Ovary (tissue), 10 donors: ENCODE measurements at places on chromosomes 4 and X. TPM values are rescaled to one million over a fixed set of nuclear protein-coding genes. Genes with fewer than 3 reads are reported as not detected.
A peak's percentile ranks its signal among the peaks of the same experiment; 100 is the strongest.

DNA sequence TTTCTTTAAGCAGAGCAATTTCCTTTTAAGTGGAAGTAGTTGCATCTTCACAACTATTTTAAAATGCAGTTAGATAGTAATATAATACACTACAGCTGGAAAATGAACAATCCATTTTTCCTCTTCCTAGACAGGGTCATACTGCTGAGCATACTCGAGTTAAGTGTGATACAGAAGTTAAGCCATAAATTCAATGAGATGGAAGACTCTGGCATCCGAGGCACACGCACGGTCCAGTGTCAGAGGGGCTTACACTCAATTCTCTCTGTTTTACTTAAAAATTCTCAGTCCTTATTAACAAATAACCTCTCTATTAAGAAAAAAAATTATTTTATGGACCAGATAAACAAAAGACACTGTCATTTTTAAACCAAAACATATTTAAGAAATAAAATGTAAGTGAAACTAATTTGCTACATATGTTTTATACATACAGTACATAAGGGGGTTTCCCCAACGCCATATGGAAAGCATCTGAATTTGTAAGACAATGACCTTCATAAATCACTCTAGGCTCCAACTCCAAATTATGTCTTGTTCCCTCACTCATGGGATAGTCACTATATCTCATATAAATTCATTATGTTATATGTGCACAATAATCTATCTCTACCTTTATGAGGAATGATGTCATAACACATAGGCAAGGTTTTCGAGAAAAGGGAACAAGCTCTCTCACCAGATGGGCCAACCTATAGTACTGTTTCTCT lies 315.3 kb downstream of the PAPSS1 start:
- no peak overlapping the region for H3K4me3 ChIP-seq
- DNase-seq, result no peak
- H3K4me1 ChIP-seq, result no peaks in the 10 kb centered on the region
- H3K27ac ChIP-seq, result no peak overlapping the region
- no peaks in the 10 kb centered on the region for H3K36me3 ChIP-seq
- H3K27me3 ChIP-seq, result no peaks in the 10 kb centered on the region

DNA sequence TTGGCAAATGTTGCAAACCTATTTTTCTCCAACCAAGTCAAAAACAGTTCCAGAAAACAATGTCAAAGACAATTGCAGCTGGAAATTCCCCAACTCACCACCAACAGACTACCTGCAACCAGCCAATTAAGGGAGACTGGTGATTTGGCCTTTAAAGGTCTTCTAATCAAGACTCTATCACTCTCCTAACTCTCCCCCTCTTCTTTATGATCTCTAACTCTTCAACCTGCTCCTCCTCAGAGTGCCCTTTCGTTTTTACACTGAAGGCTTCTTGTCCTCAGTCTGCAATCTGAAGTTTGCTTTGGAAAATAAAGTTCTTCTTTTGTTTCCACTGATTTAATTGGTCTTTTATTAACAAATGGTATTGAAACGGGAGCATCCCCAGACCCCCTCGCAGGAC lies 203.9 kb downstream of the TECRL start:
- no peaks in the 10 kb centered on the region for H3K4me1 ChIP-seq
- no peak for DNase-seq
- no peaks in the 10 kb centered on the region for H3K27me3 ChIP-seq
- no peaks in the 10 kb centered on the region for H3K36me3 ChIP-seq
- H3K4me3 ChIP-seq, result no peak overlapping the region

DNA sequence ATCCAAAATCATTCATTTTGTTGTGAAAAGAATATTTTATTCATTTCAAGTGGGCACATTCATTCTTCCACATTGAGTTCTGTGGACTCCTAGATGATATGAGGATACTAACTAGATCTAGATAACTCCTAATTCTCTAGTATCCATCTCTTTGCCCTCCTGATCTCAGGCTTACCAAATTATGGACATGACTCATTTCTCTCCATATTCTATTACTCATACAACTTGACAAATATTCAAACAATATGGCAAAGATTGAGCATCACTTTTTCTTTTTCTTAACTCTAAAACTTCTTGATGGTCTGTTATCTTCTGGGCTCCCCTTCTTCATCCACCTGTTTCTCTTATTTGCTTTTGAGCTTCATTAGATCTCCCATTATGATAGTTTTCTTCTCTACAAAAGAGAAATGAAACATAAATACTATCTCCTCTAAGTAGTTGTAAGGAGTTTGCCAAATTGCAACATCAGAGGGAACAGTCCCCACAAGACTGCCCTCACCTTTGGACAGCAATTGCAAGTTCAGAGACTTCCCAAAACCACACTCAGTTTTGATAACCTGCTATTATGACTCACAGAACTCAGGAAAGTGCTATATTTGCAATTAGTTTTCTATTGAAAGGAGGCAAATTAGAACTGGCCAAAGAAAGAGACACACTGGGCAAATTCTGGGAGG lies 422.9 kb downstream of the SPRY1 start:
- H3K4me3 ChIP-seq, result no peak overlapping the region
- DNase-seq, result no peak
- no peaks in the 10 kb centered on the region for H3K36me3 ChIP-seq
- H3K4me1 ChIP-seq, result no peaks in the 10 kb centered on the region
- H3K27ac ChIP-seq, result no peak overlapping the region
- H3K27me3 ChIP-seq, result no peaks in the 10 kb centered on the region

- H3K27ac ChIP-seq, result no peak overlapping the region
- no peaks in the 10 kb centered on the region for H3K4me1 ChIP-seq
These were observed 87.7 kb upstream of the MAGEA4 start for GRCh38 chrX:151825007-151825406.

DNA sequence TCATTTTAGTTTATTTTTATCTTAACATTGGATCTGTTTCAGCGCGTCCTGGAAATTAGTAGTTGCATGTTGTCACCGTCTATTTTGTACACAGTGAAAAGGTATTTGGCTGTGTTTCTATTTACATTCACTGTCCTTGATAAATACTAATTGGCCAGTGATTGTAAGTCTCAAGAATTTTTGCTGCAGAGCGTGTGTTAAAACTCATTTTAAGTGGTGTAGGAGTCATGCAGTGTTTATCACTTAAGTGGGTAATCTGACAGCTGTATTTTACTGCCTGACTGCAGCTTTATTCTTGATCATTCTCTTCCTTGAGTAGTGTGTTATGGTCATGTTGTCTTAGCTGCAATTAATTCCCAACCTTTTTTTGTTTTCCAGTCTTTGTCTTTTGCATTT lies 9.8 kb downstream of the GUCY1A1 start:
- H3K36me3 ChIP-seq, result no peaks in the 10 kb centered on the region
- no peak overlapping the region for H3K4me3 ChIP-seq
- no peaks in the 10 kb centered on the region for H3K27me3 ChIP-seq
- no peak overlapping the region for H3K27ac ChIP-seq

GRCh38 chrX:53262918-53263394 lies 18.4 kb downstream of the IQSEC2 start:
- no peaks in the 10 kb centered on the region for H3K27me3 ChIP-seq
- H3K27ac ChIP-seq, result no peak overlapping the region
- no peak for DNase-seq

- H3K4me3 ChIP-seq, result no peak overlapping the region
- no peaks in the 10 kb centered on the region for H3K36me3 ChIP-seq
- H3K27ac ChIP-seq, result no peak overlapping the region
- H3K4me1 ChIP-seq, result no peaks in the 10 kb centered on the region
These were observed 232.9 kb downstream of the ARAP2 start for GRCh38 chr4:36011381-36011780.

- H3K4me1 ChIP-seq, result no peaks in the 10 kb centered on the region
- DNase-seq, result no peak
- H3K27me3 ChIP-seq, result no peaks in the 10 kb centered on the region
- H3K4me3 ChIP-seq, result no peak overlapping the region
- H3K36me3 ChIP-seq, result no peaks in the 10 kb centered on the region
These were observed 92.3 kb upstream of the LEF1 start for GRCh38 chr4:108261026-108261425.

DNA sequence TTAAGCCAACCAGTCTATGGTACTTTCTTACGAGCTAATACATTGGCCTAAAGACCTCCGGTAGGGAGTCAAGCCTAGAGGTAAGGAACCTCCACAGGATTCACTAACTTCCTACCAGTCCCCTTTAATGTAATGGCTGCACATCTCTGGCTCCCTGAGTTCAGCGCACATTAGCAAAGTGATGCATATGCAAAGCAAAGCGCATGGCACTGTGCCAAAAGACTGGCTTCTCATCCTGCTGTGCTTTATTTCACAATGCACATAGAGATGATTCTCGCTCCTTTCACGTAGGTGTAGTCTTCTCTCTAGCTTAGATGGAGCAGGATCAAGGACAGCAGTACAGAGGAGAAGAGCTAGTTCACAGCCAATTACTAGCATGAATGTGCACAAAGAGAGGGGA lies 14.6 kb upstream of the CLTRN start:
- H3K27me3 ChIP-seq, result no peaks in the 10 kb centered on the region
- DNase-seq, result peak; percentile 46
- no peaks in the 10 kb centered on the region for H3K36me3 ChIP-seq
- H3K4me1 ChIP-seq, result peaks cover 3% of the 10 kb centered on the region
- no peak overlapping the region for H3K4me3 ChIP-seq
- no peak overlapping the region for H3K27ac ChIP-seq

DNA sequence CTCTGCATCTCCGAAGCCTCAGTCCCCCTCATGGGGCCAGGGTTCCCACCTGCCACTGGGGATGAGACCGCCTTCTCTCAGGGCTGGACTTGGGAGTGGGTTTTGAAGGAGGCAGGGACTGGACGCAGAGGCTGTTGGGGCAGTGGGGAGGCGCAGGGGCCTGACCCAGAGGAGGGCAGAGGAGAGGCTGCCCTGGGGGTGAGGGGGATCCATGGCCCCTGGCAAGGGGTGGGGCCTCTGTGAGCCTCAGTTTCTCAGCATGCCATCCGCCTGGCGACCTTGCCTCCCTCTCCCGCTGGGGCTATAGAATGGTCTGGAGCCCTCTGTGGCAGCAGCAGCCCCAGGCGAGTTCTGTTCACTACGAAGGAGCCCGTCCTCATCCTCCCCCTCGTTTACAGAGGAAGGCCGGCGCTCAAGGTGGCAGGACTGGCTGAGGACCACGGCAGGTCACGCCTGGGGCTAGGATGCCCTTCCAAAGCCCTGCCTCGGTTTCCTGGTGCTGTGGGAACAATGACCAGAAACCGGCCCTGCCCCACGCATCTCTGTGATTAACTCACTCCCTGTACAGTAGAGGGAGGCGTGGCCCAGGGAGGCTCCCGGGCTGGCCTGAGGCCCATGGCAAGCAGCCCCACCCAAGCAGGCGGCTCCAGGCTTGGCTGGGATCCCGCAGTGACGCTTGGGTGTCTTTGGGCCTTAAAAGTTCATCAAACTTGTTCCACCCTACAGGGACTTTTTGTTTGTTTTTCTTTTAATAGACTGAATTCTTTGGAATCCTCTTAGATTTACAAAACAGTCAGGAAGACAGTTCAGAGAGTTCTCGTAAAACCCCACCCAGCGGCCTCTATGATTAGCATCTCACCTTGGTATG lies 16.0 kb upstream of the SH3TC1 start:
- H3K4me3 ChIP-seq, result no peak overlapping the region
- H3K4me1 ChIP-seq, result no peaks in the 10 kb centered on the region
- no peak for DNase-seq
- no peaks in the 10 kb centered on the region for H3K27me3 ChIP-seq
- H3K27ac ChIP-seq, result no peak overlapping the region

GRCh38 chrX:65926095-65927019 lies 113.5 kb downstream of the VSIG4 start:
- no peak for DNase-seq
- H3K4me1 ChIP-seq, result no peaks in the 10 kb centered on the region
- H3K27ac ChIP-seq, result no peak overlapping the region
- H3K36me3 ChIP-seq, result no peaks in the 10 kb centered on the region
- H3K4me3 ChIP-seq, result no peak overlapping the region
- no peaks in the 10 kb centered on the region for H3K27me3 ChIP-seq

GRCh38 chrX:23372220-23372902 lies 37.7 kb downstream of the PTCHD1 start:
- H3K27me3 ChIP-seq, result no peaks in the 10 kb centered on the region
- no peaks in the 10 kb centered on the region for H3K36me3 ChIP-seq
- no peak for DNase-seq

- DNase-seq, result no peak
- no peaks in the 10 kb centered on the region for H3K36me3 ChIP-seq
- H3K4me1 ChIP-seq, result no peaks in the 10 kb centered on the region
- H3K27me3 ChIP-seq, result no peaks in the 10 kb centered on the region
- H3K4me3 ChIP-seq, result no peak overlapping the region
- no peak overlapping the region for H3K27ac ChIP-seq
These were observed 5.9 kb upstream of the GPKOW start for GRCh38 chrX:49129427-49129826.

DNA sequence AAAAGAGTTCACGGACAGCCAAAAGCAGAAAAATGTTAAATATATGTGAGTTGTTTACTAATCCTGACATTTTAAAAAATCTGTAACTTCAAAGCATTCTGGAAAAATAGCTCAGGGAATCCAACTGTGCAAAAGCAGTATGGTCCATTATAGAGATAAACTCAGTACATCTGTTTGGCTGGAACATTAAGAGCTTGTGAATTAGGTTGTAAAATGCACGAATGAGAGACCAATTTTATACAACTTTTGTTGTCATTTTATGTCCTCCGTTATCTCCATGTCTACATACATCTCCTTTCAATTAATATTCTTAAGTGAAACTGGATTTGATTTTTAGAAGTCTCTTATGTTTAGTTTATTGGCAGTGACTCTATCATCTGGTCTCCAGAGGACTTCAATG lies 367.0 kb upstream of the ATOH1 start:
- DNase-seq, result no peak
- no peaks in the 10 kb centered on the region for H3K27me3 ChIP-seq
- no peak overlapping the region for H3K4me3 ChIP-seq

DNA sequence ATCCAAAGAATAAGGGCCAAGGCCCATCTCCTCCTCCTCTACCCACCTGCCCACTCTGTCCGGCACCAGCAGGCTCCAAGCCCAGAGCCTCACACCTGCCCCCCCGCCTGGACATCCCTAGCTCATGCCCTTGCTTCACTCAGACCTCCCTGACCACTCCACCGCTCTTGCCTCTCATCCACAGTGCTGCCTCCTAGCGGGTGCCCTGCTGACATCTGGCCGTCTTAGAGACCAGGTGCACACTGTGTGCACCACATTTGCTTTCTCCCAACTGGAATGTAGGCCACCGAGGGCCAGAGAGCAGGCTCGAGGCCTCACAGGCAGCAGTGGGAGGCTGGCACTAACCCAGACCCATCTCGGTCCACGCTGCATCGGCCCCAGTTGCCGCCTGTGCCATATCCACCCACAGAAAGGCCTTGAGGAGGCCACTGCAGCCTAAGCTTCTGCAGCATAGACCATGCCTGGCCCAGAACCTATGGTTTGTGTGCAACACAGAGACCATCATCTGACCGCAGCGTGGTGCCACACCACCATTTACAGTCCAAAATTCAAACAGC lies 13.5 kb downstream of the LETM1 start:
- no peaks in the 10 kb centered on the region for H3K36me3 ChIP-seq
- no peak for DNase-seq
- no peaks in the 10 kb centered on the region for H3K4me1 ChIP-seq
- no peaks in the 10 kb centered on the region for H3K27me3 ChIP-seq
- H3K4me3 ChIP-seq, result no peak overlapping the region

Gene SHROOM4
- total RNA-seq, result 3.2 TPM

Gene CDKL5
- total RNA-seq, result 6.7 TPM

Gene ZC4H2
- 10.1 TPM for total RNA-seq

Gene KLHL4
- 3.9 TPM for total RNA-seq

Gene CLDN34
- 0.45 TPM for total RNA-seq

Gene MAGED4B
- 35.5 TPM for total RNA-seq

Gene PRDM8
- 14.3 TPM for total RNA-seq

Gene CFI
- total RNA-seq, result 32.7 TPM

Gene NOX1
- not detected for total RNA-seq

Gene MAGEA6
- total RNA-seq, result not detected

Gene ODAPH
- total RNA-seq, result not detected

Gene ARHGEF38
- 0.18 TPM for total RNA-seq

Gene NPY2R
- not detected for total RNA-seq

Gene RNF128
- 1.2 TPM for total RNA-seq

Gene GYPE
- not detected for total RNA-seq

Gene PPID
- 13.3 TPM for total RNA-seq

Gene RHOXF1
- total RNA-seq, result 0.87 TPM

Gene PHEX
- total RNA-seq, result 0.46 TPM

Gene NPY5R
- total RNA-seq, result not detected

Gene DDX60
- 28.3 TPM for total RNA-seq
